ENCODE measurements at places on chromosomes 5 and 9.

DNA sequence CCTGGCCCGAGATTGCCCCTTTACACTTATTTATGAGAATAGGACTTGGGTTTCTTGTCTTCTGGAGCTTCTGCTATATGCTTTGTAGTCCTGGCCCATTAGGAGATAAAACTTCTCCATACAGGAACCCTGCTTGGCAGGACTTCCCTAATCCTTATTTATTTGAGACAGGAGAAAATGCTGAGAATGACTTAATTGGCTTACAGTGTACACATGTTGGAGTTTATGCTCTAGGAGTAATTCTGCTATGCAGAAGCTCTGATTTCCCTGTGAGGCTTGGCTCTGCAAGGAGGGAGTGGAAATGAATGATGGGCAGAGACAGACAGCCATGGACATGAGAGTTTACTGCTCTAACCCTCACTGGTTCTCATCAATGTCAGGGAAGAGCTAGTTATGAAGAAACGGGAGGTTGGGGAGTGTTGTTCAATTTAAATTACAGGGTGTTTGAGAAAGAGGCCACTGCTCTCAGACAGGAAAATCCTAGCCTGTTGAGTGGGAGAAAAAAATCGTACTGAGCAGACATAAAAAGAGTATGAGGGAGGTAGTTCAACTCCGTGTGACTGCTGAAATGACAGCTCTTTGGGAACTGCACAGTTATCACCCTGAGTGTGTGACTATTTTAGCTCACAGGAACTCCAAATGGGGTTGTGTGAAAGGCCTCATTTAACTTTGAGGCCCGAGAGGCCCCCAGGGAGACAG is 37.5 kb downstream of the ACTBL2 start:
- DNase-seq, result no peak

GRCh38 chr9:72907421-72907820 is 45.4 kb downstream of the ALDH1A1 start:
- no peak for DNase-seq

- peak; percentile 26 for DNase-seq
These were observed 299.1 kb upstream of the PRR16 start for GRCh38 chr5:120164986-120165385.

DNA sequence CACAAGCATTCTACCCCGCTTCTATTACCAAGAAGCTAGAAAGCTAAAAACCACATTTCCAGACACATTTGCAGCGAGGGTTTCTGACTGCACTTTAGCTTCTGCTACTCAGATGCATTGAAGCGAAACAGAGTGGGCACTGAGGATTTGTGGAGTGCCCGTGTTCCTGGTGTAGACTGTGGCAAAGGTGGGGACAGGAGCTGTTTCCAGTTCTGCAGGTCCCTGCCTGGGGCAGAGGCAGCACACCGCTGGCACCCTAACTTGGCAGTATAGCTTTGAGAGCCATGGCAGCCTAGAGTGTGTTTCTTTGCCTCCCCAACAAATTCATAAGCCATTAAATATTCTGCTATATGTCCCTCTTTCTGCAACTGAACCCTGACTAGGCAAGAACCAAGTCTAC is 108.6 kb upstream of the SPOCK1 start:
- DNase-seq, result no peak

DNA sequence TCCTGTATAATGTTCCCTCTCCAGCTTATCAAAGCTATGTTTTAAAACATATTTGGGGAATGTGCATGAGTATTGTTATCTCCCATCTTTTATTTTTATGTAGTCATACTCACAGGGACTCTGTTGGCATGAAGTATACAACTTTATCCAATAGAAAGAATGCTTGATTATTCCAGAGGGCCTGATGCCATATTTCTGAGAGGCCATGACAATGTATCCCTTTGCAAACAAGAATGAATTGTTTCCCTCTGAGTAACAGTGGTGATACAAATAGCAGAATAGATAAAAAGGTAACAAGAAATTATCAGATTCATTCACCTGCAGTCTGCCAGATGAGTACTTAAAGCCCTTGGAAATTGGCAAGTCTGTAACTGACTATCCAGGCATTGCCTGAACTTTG is 125.9 kb downstream of the PLK2 start:
- no peak for DNase-seq

DNA sequence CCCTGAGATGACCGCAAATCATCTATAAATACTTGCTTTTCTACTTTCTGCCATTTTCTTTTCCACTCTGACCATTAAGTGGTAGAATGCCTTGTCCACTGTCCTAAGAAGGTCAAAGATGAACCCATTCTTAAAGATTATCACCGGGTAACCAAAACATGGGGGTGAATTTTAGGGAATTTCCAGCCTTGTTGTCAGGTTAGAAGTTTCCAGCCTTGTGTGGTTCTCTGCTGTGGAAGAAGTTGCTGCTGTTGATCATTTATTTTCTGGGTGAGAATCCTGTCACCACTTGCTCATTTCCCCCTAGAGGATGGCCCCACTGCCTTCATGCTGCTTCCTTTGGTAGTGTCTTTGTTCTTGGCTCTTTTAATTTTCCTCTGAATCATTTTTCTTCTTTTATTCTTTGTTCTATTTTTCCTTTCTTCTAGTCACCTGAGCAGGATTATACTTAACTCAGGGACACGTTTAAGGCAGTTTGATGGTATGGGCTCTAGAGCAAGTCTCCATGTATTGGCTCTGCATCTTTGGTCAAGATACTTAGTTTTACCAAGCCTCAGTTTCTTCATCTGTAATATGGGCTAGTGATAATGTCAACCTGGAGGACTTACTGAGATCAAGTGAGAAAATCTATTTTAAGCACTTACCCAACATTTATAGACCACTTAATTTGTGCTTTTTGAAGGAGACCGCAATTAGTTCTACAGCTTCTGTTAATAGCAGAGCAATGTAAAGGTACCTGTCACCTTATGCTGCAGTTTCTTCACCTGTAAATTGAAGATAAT is 266.2 kb downstream of the ARHGAP26 start:
- DNase-seq, result no peak

DNA sequence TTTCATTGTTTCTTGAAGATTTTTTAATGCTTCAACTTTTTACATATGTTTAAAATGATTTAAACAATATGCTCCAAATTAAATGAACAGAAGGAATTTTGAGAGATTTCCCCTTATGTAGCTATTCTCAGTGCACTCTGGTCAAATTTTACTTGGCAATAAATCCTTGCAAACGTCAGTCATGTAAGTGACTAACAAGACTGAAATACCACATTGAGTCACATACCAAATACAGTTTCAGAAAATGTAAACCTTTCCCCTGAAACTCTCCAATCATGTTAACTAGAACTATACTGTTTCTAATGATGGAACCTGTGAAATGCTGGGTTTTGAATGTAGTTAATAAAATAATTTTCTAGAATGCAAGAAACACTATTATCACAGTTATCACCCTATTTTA is 29.6 kb downstream of the SAR1B start:
- no peak for DNase-seq

GRCh38 chr5:167155387-167156005 is 1135.9 kb upstream of the WWC1 start:
- DNase-seq, result no peak

DNA sequence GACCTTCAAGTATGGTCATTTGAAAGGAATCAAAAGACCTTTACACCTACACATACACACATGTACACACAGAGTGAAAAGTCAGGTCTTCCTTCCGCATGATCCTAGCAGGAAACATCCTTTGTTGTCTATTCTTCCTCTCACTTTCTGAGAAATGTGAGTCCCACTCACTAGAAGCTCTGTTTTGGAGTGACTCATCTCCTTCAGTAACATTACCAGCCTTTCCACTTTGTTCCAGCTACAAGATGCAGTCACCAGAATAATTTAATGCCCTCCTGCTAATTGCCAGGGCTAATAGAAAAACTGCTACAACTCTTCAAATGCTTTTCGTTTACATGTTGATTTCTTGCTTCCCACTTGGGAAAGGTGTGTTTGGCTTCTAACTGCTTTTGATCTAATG is 417.3 kb downstream of the RASEF start:
- DNase-seq, result no peak

DNA sequence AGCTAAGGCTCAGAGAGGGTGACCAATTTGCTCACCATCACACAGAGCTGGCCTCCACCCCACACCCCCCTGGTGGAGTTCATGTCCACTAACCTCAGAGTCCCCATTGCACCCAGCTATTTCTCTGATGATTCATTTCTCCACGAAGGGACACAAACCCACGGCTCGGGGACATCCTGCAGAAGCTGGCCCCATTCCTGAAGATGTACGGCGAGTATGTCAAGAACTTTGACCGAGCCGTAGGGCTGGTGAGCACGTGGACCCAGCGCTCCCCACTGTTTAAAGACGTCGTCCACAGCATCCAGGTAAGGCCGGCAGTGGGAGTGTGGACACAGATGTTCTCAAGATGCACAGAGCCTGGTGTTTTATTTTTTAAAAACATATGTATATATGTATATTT is 52.6 kb upstream of the SUSD3 start:
- DNase-seq, result no peak

DNA sequence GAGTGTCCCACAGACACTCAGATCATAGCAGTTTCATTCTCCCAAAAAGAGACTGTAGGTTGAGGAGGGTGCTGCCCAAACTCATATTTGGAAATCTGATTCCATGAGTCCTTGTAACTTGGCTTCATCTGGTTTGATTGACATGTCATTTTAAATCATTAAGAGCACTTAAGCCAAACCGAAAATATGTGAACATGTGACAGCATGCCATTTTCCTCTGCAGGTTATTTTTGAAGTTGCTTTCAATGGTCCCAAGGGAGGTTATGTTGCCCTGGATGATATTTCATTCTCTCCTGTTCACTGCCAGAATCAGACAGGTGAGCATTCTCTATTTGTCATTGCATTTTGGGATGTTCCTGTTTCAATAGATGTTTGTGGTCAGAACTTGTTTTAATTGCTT is 87.6 kb downstream of the MAMDC2 start:
- DNase-seq, result no peak

- DNase-seq, result no peak
These were observed 44.0 kb upstream of the LIFR start for GRCh38 chr5:38600329-38601045.

DNA sequence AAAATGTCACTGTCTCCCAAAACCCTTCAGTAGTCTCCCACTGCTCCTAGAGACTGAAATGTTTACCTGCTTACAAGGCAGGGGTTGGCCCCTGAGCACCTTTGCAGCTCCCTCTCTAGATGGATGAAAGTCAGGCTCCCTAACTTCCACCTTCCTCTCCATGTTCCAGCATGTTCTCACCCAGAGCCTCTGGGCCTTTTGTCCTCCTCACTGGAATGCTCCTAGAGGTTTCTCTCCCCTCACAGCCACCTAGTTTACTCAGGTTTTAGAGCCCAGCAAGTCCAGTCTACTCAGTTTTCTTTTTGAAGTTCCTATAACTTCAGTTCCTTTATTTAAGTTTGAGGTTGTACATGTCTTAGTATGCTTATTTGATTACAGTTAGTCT is 815 bp upstream of the URM1 start:
- no peak for DNase-seq

- DNase-seq, result no peak
These were observed 32.6 kb upstream of the SLC6A19 start for GRCh38 chr5:1168796-1169195.

DNA sequence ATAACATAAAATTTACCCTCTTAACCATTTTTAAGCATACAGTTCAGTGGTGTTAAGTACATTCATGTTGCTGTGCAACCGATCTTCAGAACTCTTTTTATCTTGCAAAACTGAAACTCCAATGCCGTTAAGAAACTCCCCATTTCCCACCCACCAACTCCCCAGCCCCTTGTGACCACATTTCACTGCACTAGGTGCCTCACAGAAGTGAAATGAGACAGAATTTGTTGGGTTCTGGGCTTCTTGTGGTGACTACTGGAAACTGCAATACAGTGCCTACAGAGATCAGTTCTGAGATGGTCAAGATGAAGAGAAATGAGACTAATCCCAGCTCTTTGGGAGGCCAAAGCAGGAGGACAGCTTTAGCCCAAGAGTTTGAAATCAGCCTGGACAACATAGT is 202.1 kb upstream of the SLC30A5 start:
- no peak for DNase-seq

DNA sequence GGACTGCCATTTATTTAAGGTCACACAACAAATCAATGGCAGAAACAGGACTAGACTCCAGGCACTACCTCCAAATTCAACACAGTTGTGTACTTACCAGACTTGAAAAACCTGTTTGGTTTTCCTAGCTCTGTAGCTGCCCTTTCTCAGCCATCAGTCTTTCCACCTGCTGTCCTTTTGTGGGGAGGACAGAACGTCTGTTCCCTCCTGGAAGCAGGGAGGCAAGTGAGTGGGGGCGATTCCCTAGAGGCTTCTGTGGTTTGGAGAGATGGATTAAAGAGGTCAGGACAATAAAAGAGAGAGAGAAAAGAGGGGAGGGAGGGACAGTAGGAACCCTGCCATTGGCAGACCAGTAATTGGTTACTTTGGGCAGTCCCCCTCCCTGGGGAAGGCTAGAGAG is 14.7 kb downstream of the ASTN2 start:
- DNase-seq, result no peak

GRCh38 chr5:1282131-1282992 is 12.5 kb downstream of the TERT start:
- no peak for DNase-seq

DNA sequence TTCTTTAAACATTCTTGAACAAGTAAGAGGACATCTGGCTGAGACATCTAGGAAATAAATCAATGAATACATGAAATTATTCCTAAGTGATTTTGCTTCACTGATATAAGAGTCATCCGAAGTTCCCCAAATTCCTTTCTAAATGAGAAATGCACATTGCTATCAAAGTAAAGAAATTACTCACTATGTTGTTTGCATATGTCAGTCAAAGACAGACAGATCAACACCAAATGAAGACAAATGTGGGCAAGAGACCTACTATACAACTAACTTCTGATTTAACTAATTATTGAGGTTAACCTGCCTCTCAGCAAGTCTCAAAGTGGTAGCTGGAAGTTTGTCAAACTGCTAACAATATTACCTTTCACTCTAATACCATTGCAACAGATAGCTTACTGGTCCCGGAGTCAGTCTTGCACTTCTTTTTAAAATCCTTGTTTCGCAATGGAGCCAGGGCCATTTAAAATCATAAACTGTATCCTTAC is 13.2 kb downstream of the TUT7 start:
- no peak for DNase-seq

GRCh38 chr9:130366888-130367550 is 77.7 kb upstream of the ASS1 start:
- no peak for DNase-seq

GRCh38 chr5:31124026-31124425 is 69.5 kb upstream of the CDH6 start:
- no peak for DNase-seq

DNA sequence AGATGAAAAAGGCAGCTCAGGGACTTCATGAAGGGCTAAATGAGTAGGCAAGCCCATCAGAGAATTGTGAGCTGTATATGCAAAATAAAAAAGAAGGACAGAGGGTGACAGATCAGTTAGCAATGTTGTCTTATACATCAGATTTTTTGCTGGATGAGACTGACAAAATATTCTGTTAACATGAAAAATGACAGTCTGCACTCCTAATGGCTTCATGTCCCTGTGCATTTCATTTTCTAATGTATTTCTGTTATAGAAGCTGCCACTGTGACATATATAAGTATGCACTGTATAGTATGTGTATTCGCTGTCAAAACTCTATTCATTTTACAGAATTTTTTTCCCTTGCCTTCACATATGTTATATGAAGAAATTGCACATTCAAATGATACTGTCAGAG is 559.5 kb downstream of the DMRTA1 start:
- DNase-seq, result no peak

- no peak for DNase-seq
These were observed 45.7 kb downstream of the NSUN2 start for GRCh38 chr5:6587171-6587570.

GRCh38 chr5:81685471-81685870 is 65.4 kb downstream of the SSBP2 start:
- no peak for DNase-seq

- no peak for DNase-seq
These were observed 687.0 kb downstream of the CETN3 start for GRCh38 chr5:89722538-89722937.

Data from globus pallidus (tissue), 1 donor.